ENCODE measurements at places on chromosomes 1 and 21.

GRCh38 chr1:116373431-116374352 is 648 bp downstream of the ATP1A1 start:
- DNase-seq, result peak; percentile 29

DNA sequence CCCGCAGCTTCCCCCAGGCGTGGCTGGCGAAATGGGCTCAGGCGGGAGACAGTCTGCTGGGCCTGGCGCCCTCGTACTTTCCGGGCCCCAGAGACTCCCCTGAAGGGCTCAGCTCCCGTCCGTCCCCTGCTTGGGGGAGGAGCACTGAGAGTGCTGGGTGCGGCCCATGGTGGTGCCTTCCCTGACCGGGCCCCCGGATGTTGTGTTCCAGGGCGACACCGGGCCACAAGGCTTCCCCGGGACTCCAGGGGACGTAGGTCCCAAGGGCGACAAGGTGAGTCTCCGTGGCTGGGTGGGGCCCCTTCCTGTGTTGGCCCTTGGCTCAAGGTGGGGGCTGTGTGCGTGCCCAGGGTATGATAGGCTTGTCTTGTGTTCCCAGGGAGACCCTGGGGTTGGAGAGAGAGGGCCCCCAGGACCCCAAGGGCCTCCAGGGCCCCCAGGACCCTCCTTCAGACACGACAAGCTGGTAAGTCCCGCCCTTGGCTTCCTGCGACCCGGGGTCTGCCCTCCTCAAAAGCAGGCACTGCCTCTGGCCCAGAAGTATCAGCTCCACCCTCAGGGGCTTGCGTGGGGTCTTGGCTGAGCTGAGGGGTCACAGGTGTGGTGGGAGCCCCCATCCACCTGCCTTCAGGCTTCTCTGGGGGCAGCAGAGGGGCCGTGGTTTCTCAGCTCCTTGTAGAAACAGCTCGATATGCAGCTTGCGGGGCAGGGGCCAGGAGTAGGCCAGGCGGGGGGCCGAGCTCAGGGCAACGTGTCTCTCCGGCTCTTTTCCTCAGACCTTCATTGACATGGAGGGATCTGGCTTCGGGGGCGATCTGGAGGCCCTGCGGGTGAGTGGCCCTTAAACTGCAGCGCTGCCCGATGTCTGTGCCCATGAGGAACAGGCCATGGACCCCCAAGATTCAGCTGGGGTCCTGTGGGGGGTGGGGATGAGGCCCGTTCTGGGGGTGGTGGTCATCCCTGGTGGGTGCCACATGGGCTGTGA is 62.3 kb downstream of the SLC19A1 start:
- no peak for DNase-seq

- no peak for DNase-seq
These were observed 58.8 kb upstream of the LMO4 start for GRCh38 chr1:87269921-87270320.

DNA sequence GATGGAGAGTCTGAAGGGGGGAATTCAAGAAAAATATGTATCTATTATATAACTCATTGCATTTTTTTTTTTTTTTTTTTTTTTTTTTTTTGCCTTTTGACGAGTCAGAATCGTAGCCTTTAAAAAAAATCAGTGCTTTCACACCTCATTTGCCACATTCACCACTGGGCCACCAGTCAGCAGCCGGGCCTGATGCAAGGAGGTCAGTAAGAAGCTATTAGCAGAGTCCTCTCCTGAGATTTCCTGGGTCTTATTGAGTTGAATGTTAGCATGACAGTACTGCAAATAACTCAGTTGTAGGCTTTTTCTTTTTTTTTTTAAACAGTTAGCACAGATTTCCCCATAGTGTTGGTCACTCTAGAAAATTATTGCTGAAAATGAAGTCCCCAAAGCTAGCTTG is 139.8 kb downstream of the SPATA17 start:
- DNase-seq, result no peak

GRCh38 chr1:180462102-180462501 is 40.3 kb downstream of the ACBD6 start:
- no peak for DNase-seq

Measured in NCI-H1092 (cell line).